Activated T-helper 2 cell treated with anti-CD3 and anti-CD28 coated beads, Interferon-gamma antibody, Interleukin-2, Interleukin-4, amounts not matched to agents 10 μg/mL and 5 μg/mL and 100 μg/mL, durations not matched to agents 14 hours and 24 hours and 36 hours (primary cell): ENCODE measurements at places on chromosomes 2 and 18.

GRCh38 chr2:236565879-236566402 lies 3.7 kb upstream of the ACKR3 start:
- peaks cover 12% of the 10 kb centered on the region for H3K27me3 ChIP-seq
- H3K36me3 ChIP-seq: peaks cover 20% of the 10 kb centered on the region
- no peak for DNase-seq
- no peak overlapping the region for H3K27ac ChIP-seq
- peaks cover 19% of the 10 kb centered on the region for H3K4me1 ChIP-seq

DNA sequence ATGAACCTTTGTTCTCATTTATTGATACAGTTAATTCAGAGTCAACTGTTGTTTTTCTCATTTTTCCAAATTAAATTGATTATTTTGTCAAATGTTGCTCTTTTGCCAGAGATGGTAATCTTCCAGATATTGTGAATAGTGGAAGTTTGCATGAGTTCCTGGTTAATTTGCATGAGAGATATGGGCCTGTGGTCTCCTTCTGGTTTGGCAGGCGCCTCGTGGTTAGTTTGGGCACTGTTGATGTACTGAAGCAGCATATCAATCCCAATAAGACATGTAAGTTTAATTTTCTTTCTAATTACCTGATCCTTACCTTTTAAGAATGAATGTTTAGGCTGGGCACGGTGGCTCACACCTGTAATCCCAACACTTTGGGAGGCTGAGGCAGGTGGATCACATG lies 7.8 kb downstream of the CYP20A1 start:
- no peaks in the 10 kb centered on the region for H3K27me3 ChIP-seq
- H3K36me3 ChIP-seq: peaks cover 44% of the 10 kb centered on the region
- DNase-seq: no peak
- H3K4me1 ChIP-seq: peaks cover 11% of the 10 kb centered on the region
- H3K4me3 ChIP-seq: no peak overlapping the region

- no peak for DNase-seq
- no peaks in the 10 kb centered on the region for H3K4me1 ChIP-seq
- no peak overlapping the region for H3K27ac ChIP-seq
- peaks cover 1% of the 10 kb centered on the region for H3K27me3 ChIP-seq
- H3K4me3 ChIP-seq: no peak overlapping the region
These were observed 117.8 kb downstream of the ACKR3 start for GRCh38 chr2:236687296-236687965.

DNA sequence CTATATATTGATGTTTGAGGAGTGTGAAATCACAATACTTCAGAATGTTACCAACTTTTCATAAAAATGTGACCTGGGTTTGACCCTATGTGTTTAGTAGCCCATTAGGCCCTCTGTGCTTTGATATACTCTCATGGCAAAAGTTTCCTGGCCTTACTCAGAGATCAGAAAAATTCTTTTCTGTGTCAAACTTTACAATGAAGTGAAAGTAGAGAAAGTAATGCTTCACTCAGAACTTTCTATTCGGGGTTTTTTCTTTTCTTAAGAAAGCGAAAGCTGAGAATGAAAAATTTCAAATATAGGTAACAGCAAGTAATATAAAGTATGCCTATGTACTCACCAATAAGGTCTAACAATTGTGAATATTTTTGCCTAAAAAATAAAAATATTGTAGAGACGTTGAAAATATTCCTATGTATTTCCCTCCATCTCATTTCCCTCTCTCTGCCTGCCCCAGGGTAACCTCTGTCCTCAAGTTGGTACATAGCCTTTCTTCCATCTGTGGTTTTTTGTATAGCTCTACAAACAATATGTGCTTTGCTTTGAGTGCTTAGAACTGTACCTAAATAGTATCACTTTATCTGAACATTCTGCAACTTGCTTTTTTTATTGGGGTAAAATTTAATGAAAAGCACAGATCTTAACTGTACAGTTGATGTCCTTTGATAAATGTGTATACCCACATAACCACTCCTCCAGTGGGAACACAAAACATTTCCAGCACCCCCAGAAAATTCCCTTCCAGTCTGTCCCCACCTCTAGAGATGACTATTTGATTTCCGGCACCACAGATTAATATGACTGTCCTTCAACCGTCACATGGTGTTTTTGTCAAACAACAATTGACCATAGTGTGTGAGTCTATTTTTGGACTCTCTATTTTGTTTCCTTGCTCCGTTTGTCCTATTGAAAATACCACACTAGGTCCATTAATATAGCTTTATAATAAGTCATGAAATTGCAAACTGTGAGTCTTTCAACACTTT lies 10.3 kb upstream of the ACKR3 start:
- H3K36me3 ChIP-seq: peaks cover 43% of the 10 kb centered on the region
- H3K4me3 ChIP-seq: no peak overlapping the region
- DNase-seq: no peak
- H3K4me1 ChIP-seq: peaks cover 40% of the 10 kb centered on the region

- no peaks in the 10 kb centered on the region for H3K4me1 ChIP-seq
- no peak for DNase-seq
- no peak overlapping the region for H3K27ac ChIP-seq
- H3K4me3 ChIP-seq: no peak overlapping the region
- H3K36me3 ChIP-seq: no peaks in the 10 kb centered on the region
These were observed 158.9 kb downstream of the MSH2 start for GRCh38 chr2:47561906-47562305.

DNA sequence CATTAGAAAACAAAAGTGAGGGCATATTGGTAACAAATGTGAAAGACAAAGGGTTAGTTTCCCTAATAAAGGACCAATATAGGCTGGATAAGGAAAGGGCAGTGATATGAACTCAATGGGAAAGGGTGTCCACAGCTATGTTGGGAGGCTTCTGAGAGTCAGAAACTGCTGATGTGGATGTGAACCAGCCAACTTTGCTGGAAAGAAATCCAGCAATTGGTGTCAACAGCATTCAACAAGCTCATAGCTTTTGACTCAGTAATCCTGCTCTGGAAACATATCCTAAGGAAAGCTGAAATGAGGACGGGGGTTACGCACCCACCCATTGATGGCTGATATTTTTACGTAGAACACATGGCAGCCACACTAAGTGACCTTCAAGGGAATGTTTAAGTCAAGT lies 63.7 kb downstream of the ARL4C start:
- no peaks in the 10 kb centered on the region for H3K27me3 ChIP-seq
- no peak for DNase-seq
- H3K4me1 ChIP-seq: peaks cover 46% of the 10 kb centered on the region
- H3K36me3 ChIP-seq: peaks cover 4% of the 10 kb centered on the region
- H3K4me3 ChIP-seq: no peak overlapping the region

- no peak overlapping the region for H3K27ac ChIP-seq
- H3K4me3 ChIP-seq: no peak overlapping the region
- H3K27me3 ChIP-seq: no peaks in the 10 kb centered on the region
These were observed 30.0 kb downstream of the AQP12A start for GRCh38 chr2:240721596-240722180.

DNA sequence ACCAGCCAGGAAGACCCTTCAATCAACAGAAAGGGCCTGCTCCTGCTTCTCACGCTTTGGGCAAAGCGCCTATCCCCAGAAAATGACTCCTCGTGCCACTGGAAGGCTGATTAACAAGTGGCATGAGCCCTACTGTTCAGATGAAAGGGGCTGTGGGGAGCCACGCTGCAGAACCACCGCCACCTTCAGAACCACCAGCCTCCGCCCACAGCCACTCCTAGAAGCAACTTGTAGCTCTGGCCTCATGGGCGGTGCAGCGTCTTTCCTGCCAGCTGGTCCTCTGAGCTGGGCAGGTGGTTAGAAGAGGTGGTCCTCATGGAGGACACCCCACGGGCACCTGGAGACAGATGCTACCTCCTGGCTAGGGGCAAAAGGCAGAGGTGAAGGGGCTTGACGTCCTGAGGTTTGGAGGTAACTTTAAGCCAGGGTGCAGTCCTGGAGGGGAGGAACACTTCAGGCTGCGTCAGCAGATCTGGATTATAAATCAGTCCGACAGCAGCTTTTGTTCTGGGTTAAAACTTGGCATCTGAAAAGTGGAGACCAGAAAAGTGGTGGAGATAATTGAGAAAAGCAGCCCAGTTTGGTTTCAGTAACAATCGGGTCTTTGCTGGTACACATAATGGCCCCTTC lies 861 bp upstream of the SEMA4C start:
- peak; percentile 55 for DNase-seq
- H3K36me3 ChIP-seq: peaks cover 13% of the 10 kb centered on the region
- peak overlapping the region; percentile 84 for H3K4me3 ChIP-seq
- H3K4me1 ChIP-seq: peaks cover 23% of the 10 kb centered on the region
- peak overlapping the region; percentile 83 for H3K27ac ChIP-seq

DNA sequence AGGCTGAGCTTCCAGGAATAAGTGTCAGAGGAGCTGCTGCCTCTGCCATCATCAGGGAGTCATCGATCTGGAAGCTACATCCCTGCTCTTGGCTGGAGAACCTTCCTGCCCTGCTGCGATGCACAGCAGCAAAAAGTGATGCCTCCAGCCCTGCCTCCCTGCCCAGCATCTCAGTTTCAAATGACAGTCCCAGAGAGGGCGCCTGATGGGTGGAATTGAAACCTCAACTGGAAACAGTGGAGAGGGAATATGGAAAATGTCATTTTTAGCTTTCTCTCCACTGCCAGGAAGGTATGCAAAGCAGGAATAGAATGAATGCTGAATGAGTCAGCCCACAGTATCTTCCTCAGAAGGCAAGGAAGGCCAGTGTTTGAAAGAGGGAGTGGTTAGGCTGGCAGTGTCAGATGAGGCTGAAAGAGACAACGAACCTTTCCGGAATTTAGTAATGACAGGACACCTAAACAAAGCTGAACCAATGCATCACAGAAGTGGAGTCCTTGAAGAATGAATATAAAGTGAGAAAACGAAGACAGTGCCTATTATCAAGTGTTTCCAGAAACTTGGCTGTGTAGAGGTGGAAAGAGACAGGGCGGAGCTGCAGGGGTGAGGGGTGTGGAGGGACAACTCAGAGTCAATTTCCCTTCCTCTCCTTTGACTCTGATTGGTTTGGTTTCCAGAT lies 153.9 kb upstream of the NDUFV2 start:
- H3K27me3 ChIP-seq: no peaks in the 10 kb centered on the region
- no peak overlapping the region for H3K27ac ChIP-seq
- no peak overlapping the region for H3K4me3 ChIP-seq
- DNase-seq: no peak
- H3K4me1 ChIP-seq: no peaks in the 10 kb centered on the region

DNA sequence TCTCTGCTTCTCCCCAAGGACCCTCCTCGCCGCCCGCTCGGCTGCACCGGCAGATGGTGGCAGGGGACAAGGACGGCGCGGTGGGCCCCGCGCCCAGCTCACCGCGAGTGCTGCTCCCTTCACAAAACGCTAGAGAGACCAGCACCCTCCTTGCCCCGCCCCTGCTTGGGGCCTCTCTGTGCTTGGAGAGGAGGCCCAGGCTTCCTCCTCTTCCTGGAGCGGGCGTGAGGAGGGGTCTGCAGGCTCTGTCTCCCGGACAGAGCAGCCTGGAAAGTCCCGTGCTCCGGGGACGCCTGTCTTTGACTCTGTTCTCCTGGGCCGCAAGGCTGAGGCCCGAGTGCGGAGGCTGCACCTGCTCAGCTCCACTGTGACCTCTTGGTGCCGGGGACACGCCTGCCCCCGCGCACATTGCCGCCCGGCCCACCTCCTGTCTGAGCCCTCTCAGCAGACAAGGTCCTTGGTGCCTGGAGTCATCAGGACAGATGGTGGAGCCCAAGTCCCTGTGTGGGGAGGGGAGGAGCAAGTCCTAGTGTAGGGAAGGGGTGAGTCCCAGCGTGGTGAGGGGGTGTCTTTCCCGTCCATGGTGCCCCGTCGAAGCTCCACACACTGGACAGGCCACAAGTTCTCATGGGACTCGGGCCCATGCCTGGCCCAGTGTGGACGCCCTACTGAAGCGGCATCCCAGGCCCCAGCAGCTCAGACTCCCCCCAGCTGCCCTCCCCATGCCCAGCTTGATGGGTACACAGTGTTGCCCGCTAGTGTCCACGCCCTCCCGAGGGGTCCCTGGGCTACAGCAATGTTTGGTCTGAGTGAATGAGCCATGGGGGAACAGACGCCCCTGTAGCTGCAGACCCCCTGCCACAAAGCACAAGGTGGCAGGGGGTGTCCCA lies 33.8 kb downstream of the RTP5 start:
- no peak for DNase-seq
- no peaks in the 10 kb centered on the region for H3K4me1 ChIP-seq
- H3K27ac ChIP-seq: no peak overlapping the region
- no peak overlapping the region for H3K4me3 ChIP-seq

GRCh38 chr18:55413474-55413873 lies 174.5 kb downstream of the TCF4 start:
- no peaks in the 10 kb centered on the region for H3K36me3 ChIP-seq
- no peak overlapping the region for H3K27ac ChIP-seq
- peaks cover 3% of the 10 kb centered on the region for H3K27me3 ChIP-seq
- no peak for DNase-seq
- no peak overlapping the region for H3K4me3 ChIP-seq

- DNase-seq: peak; percentile 22
- peaks cover 10% of the 10 kb centered on the region for H3K4me1 ChIP-seq
- peak overlapping the region; percentile 84 for H3K4me3 ChIP-seq
- H3K27me3 ChIP-seq: peaks cover 19% of the 10 kb centered on the region
These were observed 29.9 kb downstream of the ANO7 start for GRCh38 chr2:241218131-241219029.

DNA sequence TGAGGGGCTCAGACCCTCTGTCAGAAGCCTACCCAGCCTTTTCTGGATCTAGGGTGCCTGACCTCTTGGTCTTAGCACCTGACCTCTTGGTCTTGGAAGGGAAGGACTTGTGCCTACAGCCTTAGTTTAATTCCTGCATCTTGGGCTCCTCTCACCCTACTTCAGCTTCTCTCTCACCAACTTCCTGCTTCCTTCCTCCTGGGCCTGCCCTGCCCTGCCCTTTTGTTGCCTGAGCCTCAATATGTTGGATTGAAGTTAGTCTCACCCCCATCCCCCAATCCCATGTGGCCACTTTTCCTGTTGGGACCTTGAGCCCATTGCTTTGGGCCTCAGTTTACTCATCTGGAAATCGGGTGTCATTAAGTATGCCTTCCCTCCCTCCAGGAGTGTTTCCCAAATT lies 206.2 kb upstream of the SKOR2 start:
- H3K36me3 ChIP-seq: no peaks in the 10 kb centered on the region
- no peaks in the 10 kb centered on the region for H3K4me1 ChIP-seq
- H3K4me3 ChIP-seq: no peak overlapping the region
- no peak overlapping the region for H3K27ac ChIP-seq
- no peak for DNase-seq
- no peaks in the 10 kb centered on the region for H3K27me3 ChIP-seq

DNA sequence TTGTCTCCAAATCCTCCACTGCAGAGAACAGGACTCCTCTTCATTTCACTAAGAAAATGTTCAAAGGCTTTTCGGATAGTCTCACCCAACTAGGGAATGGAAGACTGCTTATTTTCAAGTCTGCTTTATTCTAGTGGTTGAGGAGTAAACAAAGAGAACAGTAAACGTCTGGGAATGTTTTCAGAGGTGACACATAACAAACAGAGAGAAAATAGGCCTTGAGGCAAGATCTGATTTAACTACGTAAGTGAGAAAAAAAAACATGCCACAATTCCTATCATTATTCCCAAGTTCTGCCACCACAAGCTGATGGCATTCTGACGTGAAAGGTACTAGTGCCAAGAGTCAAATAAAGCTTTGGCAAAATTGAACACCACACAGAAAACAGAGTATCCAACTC lies 16.7 kb upstream of the WIPF1 start:
- no peak overlapping the region for H3K27ac ChIP-seq
- no peak for DNase-seq
- peaks cover 79% of the 10 kb centered on the region for H3K4me1 ChIP-seq
- H3K27me3 ChIP-seq: no peaks in the 10 kb centered on the region
- peaks cover 79% of the 10 kb centered on the region for H3K36me3 ChIP-seq
